ENCODE measurements at places on chromosomes 3 and 15. TPM values are rescaled to one million over a fixed set of nuclear protein-coding genes. Genes with fewer than 3 reads are reported as not detected.

DGKG gene
- 4.2 TPM for polyA plus RNA-seq

- DNase-seq: no peak
These were observed 42.8 kb downstream of the CHST14 start for GRCh38 chr15:40513609-40514008.

GRCh38 chr15:96340598-96341512, 10.4 kb downstream of the NR2F2 start:
- no peak for DNase-seq

DNA sequence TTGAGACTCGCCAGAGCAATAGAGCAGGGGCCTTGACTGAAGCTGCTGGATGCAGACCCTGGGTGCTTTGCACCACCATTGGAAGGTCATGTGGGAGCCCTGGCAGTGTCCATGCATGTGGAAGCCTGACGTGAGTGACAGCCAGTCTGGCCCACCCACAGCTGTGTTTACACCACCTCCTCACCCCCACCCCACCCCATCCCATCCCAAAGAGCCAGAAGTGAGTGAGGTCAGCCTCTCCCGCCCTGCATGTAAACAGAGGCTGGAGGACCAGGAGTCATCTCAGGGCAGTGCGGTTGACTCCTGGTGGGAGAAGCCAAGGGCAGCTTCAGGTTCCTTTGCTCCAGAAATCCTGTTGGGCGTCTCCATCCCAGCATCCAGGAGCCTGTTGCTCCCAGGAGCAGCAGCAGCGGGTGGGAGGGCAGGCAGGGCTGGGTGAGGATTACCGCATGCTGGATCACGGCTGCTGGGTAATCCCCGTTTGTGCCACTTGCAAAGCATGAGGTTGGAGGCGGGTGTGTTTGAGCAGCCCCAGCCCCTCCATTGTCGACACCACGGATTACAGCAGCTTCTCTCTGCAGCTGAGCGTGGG, 44.6 kb downstream of the CORO2B start:
- no peak for DNase-seq
